ENCODE measurements at places on chromosomes 7 and 10.

DNA sequence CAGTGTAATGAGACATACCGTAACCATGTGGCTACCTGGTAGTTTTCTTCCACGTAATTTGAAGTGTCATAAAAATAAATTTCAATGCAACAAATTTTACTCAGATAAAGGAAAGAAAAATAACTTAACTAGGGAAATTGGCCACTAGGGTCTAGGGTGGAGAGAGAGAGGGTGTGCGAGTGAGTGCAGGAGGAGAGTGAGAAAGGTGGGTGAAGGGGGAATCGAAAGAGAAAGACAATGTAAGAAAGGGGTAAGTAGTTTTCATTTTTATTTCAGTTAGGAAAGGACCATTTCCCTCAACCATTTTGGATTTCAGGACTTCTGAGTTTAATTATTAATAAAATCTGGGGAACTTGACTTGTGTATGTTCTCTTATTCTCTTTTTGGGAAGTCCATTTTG lies 27.7 kb upstream of the GLI3 start:
- no peak for DNase-seq

DNA sequence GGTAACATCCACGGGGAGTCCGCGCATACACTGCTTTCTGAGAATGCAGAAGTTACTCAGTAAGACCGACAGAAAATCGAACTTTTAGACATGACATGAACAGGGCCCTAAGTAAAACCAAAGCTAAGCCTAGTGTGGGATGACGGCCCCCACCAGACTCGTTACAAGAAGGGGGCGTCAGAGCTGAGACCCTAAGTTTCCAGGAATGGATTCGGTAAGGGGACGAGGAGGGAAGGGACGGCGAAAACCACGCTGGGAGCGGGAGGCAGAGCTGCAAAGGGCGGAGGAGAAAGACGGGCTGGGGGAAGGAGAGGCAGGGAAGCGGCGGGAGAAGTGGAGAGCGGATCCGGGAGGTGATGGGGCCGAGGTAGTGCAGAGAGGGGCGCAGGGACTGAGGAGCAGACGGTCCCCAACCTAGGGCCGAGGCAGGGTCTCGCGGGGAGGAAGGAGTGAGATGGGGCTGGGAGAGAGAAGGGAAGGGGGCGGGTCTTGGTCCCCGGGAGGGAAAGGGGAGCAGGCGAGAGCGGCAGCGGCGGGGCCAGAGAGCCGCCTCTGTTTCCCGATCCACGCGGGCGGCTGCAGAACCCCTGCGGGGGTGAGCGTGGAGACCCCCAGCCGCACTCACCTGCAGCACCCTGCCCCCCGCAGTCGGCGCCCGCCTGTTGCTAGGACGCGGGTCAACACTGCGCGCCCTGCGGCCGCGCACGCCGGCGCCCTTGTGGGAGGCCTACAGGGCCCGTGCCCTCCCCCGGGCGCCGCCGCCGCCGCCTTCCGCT lies 513 bp downstream of the ODAD2 start:
- no peak for DNase-seq

- no peak for DNase-seq
These were observed 15.5 kb upstream of the STEAP4 start for GRCh38 chr7:88322151-88322550.

- DNase-seq, result no peak
These were observed 149.3 kb downstream of the RNF133 start for GRCh38 chr7:122549578-122549977.

DNA sequence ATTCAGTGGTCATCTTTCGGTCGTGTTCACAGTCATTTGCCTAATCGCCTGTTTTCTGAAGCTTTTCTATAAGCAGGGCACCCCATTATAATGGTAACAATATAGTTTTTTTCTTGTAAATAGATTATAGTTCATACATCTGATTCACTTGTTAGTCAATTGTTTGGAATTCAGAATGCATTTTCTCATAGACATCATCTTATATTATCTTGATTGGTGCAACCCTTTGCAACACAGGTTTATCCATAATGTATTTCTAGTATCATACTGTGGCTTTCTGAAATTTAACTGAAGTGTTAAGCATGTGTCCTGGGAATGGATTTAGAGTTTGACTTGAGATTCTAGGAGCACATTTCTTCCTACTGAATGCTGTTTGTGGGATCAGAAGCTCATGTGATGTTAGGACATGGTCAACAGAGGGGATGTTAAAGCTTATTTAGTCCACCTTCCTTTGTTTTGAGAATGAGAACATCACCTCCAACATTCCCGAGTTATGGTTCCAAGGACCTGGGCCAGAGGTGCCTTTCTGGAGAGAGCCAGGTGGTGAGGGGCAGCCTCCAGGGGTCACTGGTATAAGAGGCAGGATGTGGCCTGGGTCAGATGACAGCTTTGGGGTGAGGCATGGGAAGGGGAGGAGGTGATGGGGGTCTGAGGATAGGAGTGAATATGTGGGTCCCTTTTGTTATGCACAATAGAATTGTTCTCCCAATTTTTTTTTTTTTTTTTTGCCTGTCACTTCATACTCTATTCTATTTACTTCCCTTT lies 415.6 kb downstream of the EXOC4 start:
- no peak for DNase-seq

DNA sequence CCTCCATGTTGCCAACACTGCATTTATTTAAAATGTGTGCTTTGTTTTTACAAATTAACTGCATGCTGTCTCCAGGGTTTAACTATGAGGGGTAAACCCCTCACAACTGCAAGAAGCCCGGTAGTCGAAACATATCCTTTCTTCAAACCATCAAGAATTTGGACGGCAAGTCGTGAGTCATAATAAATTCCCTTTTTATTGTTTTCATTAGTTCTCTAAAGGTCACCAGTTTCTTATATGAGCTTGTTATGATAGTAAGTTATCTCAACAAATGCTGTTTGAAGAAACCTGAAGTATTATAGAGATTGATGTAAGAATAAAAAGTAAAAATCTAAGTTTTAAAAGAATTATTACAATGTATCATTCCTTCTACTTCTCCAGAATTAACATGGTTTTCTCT lies 12.2 kb upstream of the FIGNL1 start:
- no peak for DNase-seq

DNA sequence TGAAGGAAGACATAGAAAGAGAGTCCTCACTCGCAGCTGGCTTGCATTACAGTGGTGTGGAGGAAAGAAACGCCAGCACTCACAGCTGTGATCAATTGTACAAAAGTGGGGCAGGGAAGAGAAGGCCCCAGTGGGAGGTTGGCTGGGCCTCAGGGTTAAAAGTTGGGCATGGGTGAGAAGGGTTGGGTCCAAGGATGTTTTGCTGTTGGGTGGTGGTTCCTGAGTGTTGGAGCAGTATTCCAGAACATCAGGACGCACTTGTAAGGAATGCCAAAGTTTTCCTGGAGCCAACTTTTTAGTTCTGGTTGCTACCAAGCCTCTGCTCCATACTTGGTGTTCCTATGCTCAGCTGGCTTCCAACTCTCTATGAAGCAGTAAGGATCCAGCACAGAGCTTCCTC lies 55.4 kb upstream of the MKRN1 start:
- DNase-seq, result no peak

GRCh38 chr10:24344279-24344678 lies 135.3 kb downstream of the KIAA1217 start:
- no peak for DNase-seq

DNA sequence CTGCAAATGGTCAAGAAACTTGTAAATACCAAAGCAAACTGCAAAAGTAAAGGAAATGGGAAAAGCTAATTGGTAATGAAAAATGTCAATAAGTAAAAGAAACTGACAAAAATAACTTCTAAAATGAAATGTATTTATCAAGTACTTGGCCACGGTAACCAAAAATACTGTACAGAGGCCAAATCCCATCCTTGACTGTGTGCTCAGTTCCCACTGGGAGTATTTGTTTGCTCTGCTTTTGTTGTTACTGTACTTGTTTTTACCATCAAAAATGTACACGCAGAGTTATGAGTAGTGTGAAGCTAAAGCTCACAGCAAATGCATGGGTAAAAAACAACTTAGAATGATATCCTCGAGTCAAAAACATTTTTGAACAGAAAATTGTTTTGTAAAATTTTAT lies 31.1 kb downstream of the ENKUR start:
- DNase-seq, result no peak

DNA sequence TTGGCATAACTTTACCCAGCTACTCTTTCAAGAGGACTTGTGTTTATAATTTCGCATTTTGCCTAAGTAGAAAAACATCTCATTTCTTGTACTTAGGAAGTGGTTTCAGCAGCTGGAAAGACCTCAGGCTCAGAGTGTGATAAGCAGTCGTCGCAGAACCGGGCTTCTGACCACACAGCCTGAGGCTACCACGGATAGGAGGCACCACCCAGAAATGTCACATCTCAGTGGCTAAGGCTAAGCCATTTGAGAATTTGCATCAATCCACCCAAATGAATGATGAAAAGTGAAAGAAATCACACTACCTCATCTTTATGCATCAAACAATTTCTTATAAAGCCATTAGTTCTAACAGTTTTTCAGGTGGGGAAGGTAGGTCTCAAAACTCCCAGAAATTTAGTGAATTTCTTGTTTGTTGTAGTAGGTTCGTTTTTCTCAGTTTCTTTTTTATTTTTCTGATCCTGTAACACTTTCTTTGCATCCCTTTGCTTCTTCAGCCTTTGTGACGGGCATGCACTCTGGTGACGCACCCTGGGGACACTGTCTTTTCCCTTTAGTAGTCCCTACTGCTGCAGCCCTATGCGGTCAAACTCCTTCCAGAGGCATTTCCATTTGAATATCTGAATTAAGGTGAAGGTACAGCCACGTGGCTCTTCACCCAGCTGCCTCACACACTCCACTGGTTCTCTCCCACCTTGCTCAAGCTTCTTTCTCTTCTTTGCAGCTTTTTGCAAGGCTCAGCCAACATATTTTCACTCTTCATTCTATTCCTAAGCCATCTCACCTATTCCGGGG lies 68.5 kb downstream of the MAP3K8 start:
- DNase-seq, result no peak

GRCh38 chr7:134051020-134051419 lies 76.1 kb upstream of the LRGUK start:
- no peak for DNase-seq

GRCh38 chr7:35828817-35829216 lies 28.0 kb downstream of the SEPTIN7 start:
- DNase-seq, result no peak

GRCh38 chr10:71845410-71846405 lies 5.3 kb downstream of the PSAP start:
- no peak for DNase-seq

DNA sequence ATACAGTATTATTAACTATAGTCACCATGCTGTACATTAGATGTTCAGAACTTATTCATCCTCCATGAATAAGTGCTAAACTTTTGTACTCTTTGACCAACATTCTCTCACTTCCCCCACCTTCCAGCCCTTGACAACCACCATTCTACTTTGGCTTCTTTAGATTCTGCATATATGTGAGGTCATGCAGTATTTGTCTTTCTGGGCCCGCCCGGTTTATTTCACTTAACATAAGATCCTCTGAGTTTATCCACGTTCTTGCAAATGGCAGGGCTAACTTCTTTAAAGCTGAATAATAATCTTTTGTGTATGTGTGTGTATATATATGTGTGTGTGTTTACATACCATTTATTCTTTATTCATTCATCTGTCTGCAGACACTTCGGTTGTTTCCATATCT lies 336.8 kb downstream of the BBS9 start:
- no peak for DNase-seq

DNA sequence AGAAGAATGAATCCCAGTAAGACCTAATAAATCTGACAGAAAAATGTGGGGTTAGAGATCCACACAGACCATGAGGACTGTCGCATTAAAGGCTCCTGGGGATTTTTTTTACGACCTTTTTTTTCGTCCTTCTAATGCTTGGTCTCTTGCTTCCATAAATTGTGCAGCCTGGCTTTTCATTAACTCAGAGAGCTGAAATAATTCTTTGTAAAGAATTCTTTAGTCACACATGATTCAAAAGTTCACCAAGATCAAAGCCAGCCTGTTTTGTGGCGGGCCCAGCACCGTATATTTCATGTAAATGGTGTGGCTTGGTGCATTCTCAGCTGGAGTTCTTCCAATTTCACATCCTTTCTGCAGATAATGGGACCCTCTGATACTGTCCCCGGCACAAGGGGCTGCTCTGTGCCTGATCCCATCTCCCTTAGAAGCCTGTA lies 206.6 kb upstream of the BMPER start:
- no peak for DNase-seq

- DNase-seq, result no peak
These were observed 137.4 kb upstream of the KCNMA1 start for GRCh38 chr10:77774940-77775391.

DNA sequence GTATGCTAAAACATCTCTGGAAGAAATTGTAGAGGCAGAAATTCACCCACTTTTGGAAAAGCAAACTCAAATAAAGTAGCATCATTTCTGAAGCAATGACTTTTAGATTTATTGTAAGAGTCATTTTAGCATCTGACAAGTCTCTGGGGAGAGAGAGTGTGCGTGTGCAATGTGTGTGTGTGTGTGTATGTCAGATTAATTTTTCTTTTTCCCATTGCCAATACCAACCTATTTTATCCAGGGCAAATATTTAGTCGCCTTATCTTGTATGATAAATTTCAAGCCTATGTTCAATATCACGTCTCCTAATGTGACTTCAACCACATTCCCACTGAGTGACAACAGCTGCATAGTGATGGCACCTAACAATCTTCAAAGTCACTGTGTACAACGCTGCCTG lies 101.7 kb downstream of the NEBL start:
- DNase-seq, result no peak

GRCh38 chr7:7861211-7861633 lies 107.4 kb upstream of the GLCCI1 start:
- no peak for DNase-seq

GRCh38 chr10:5447056-5447455 lies 34.7 kb downstream of the NET1 start:
- no peak for DNase-seq

DNA sequence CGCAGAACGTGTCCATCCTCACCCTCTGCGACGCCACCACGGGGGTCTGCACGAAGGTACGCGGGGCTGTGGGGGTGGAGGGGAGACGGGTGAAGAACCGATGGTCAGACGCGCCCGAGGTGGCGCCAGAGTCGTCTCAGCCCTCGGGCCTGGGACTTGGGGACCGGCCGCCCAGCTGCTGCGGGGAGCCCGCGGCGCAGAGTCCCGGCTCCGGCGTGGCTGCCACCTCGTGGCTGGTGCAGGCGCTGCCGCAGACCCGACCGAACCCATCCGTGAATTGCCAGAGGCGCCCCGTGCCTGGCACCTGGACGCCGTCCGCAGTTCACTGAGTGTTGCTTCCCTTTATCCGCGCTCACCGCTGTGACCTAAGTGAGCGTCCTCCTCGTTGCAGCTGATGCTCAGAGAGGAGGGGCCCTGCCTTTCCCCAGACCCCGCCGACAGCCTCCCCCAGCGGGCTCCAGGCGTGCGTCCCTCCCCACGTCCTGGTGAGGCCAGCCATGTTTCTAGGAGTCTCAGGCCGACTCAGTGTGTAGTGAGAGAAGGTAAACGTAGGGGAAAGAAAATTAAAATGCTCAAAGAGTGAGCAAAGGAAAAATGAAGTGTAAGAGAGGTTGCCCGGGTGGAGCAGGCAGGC lies 208.7 kb downstream of the PAXIP1 start:
- DNase-seq, result no peak
